Ovary (tissue), 10 donors: ENCODE measurements at places on chromosomes 5 and 9. TPM values are rescaled to one million over a fixed set of nuclear protein-coding genes. Genes with fewer than 3 reads are reported as not detected.
A peak's percentile ranks its signal among the peaks of the same experiment; 100 is the strongest.

NUTM2G gene
- not detected for total RNA-seq

TMEM141 gene
- 58.0 TPM for total RNA-seq

DNA sequence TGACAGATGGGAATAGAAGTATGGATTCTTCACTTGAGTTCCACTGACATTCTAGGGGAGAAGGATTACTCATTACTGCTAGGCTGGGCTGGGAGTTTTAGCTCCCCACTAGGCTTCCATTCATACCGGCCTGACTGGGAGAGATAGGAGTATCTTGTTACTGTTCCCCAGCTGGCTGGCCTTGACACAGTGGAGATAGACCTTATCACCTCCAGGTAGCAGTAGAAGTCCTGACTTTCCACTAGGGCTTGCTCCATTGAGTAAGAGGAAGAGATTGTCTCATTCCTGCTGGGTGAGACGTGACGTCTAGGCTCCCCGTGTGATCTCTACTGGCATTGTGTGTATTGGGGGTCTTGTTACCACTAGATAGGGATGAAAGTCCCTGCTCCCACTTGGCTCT lies 156.4 kb downstream of the CACNA1B start:
- no peaks in the 10 kb centered on the region for H3K27me3 ChIP-seq
- no peak overlapping the region for H3K27ac ChIP-seq
- no peak for DNase-seq
- no peak overlapping the region for H3K4me3 ChIP-seq
- H3K36me3 ChIP-seq = no peaks in the 10 kb centered on the region

C5 gene
- 4.6 TPM for total RNA-seq

SHISAL2B gene
- not detected for total RNA-seq

SPATA31D4 gene
- total RNA-seq = not detected

- peak; percentile 31 for DNase-seq
- peaks cover 7% of the 10 kb centered on the region for H3K4me1 ChIP-seq
- H3K4me3 ChIP-seq = no peak overlapping the region
- no peaks in the 10 kb centered on the region for H3K27me3 ChIP-seq
- H3K36me3 ChIP-seq = no peaks in the 10 kb centered on the region
Observed at GRCh38 chr5:139690064-139690802, 42.1 kb downstream of the CXXC5 start.

DNA sequence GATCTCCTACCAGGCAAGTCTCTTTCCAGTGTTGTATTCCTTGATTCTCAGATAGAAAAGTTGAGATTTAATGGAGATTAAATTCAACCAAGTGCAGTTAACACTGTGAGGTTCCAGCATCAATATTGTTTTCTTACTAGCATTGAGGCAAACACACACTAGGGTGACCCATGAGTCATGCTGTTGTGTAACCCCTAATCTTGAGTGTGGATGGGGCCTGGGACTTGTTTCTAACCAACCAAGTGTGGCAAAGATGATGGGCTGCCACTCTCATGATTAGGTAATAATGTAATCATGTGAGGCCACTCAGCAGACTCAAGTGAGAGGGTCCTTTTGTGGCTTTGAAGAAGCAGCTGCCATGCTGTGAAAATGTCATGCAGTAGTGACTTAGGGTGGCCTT lies 394.2 kb downstream of the IRX2 start:
- no peak overlapping the region for H3K27ac ChIP-seq
- DNase-seq = no peak

- no peak overlapping the region for H3K4me3 ChIP-seq
- H3K27ac ChIP-seq = no peak overlapping the region
- DNase-seq = no peak
- H3K27me3 ChIP-seq = no peaks in the 10 kb centered on the region
- H3K4me1 ChIP-seq = no peaks in the 10 kb centered on the region
- H3K36me3 ChIP-seq = no peaks in the 10 kb centered on the region
Observed at GRCh38 chr9:19485193-19485592, 76.4 kb downstream of the ACER2 start.

ADAMTS16 gene
- total RNA-seq = 8.1 TPM

GRCh38 chr5:147759441-147759840 lies 23.1 kb downstream of the JAKMIP2 start:
- H3K4me3 ChIP-seq = no peak overlapping the region
- no peaks in the 10 kb centered on the region for H3K36me3 ChIP-seq
- no peak overlapping the region for H3K27ac ChIP-seq
- DNase-seq = no peak
- no peaks in the 10 kb centered on the region for H3K4me1 ChIP-seq

- no peaks in the 10 kb centered on the region for H3K36me3 ChIP-seq
- DNase-seq = no peak
- H3K27ac ChIP-seq = no peak overlapping the region
- no peak overlapping the region for H3K4me3 ChIP-seq
- H3K4me1 ChIP-seq = no peaks in the 10 kb centered on the region
Observed at GRCh38 chr5:173279166-173279565, 44.2 kb upstream of the NKX2-5 start.

- H3K4me1 ChIP-seq = no peaks in the 10 kb centered on the region
- no peaks in the 10 kb centered on the region for H3K36me3 ChIP-seq
- H3K27me3 ChIP-seq = no peaks in the 10 kb centered on the region
- no peak for DNase-seq
- H3K27ac ChIP-seq = no peak overlapping the region
- H3K4me3 ChIP-seq = no peak overlapping the region
Observed at GRCh38 chr5:112183103-112183711, 235.9 kb downstream of the EPB41L4A start.

DNA sequence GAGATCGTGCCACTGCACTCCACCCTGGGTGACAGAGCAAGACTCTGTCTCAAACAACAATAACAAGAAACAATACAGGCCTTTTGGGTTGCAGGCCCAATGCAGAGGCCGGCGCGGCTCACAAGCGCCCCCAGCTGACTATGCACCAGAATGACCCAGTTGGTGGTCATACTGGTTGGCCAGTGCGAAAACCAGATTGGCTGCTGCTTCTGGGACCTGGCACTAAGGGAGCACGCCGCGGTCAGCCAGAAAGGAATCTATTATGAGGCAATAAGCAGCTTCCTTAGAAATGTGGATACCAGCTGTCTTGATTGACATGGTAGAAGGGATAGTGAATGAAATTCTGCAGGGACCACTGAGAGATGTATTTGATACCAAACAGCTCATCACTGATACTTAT lies 35.0 kb downstream of the RANBP17 start:
- no peaks in the 10 kb centered on the region for H3K4me1 ChIP-seq
- H3K4me3 ChIP-seq = no peak overlapping the region
- DNase-seq = no peak
- H3K36me3 ChIP-seq = no peaks in the 10 kb centered on the region
- no peak overlapping the region for H3K27ac ChIP-seq

TRAF1 gene
- 4.7 TPM for total RNA-seq

DNA sequence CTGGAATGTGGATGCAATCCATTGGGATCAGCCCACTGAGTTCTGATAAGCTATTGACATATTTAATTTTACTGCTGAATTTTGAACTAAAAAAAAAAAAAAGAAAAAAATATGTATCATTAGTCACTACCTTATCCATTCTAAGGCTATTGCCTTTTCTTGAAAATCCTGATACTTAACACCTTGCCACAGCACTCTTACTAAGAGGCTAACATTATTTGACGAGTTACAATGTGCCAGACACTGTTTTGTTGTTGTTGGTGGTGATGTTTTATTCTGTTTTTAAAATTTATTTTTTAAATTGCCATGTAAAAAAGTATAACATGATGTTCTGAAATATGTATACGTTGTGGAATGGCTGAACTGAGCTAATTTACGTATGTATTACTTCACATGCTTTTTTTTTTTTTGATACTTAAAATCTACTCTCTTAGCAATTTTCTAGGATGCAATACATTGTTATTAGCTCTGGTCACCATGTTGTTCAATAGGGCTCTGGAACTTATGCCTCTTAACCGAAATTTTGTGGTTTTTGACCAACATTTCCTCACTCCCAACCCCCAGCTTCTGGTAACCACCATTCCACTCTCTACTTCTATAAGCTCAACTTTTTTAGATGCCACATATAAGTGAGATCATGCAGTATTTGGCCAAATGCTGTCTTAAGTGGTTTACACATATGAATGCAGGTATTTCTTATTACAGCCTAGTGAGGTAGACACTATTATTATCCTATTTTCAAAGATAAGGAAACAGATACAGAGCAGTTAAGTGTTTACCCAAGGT lies 134.8 kb upstream of the PCA3 start:
- H3K27me3 ChIP-seq = no peaks in the 10 kb centered on the region
- no peak overlapping the region for H3K27ac ChIP-seq
- H3K36me3 ChIP-seq = no peaks in the 10 kb centered on the region
- no peaks in the 10 kb centered on the region for H3K4me1 ChIP-seq

GFRA3 gene
- 0.84 TPM for total RNA-seq

DNA sequence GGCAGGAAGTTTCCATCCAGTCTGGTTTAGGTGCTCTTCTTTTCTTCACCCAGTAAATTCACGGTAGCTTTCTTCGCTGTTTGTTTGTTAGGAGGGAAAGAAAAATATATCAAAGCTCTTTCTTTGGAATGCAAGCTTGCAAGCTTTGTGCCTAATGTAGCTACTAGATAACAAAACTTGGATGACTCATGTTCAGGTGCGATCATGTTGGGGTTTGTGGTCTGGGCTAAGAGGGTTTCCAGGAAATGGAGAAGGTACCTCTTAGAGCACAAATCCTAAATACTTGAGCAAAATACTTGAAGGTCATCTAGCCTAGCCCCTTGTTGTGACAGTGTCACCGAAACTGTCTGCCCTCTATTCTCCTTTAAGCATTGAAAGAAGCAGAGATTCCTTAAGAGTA lies 17.7 kb downstream of the SRP19 start:
- no peaks in the 10 kb centered on the region for H3K4me1 ChIP-seq
- H3K27ac ChIP-seq = no peak overlapping the region
- no peaks in the 10 kb centered on the region for H3K27me3 ChIP-seq
- no peak overlapping the region for H3K4me3 ChIP-seq
- DNase-seq = no peak
- H3K36me3 ChIP-seq = no peaks in the 10 kb centered on the region

PCDHA5 gene
- 0.54 TPM for total RNA-seq

EIF4E1B gene
- not detected for total RNA-seq

DNA sequence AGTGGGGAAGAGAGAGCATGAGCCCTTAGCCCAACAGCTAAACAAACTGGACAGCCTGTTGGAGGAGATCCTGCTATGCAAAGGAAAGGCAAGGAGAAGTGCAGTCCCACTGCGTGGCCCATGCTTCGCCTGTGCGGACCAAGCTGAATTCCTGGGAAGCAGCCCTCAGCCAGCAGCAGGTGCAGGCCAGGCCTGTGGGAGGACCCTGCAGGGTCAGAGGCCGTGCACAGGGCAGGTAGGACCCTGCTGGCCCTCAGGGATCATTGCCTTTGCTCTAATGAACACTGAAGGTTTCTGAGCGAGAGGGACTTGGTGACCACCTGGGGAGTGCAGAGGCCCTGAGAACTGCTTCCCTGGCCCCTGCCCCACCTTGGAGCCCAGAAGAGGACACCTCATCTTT lies 6.0 kb upstream of the SLC6A19 start:
- no peak for DNase-seq
- H3K36me3 ChIP-seq = no peaks in the 10 kb centered on the region

GRCh38 chr9:35322075-35322885 lies 160.5 kb downstream of the UNC13B start:
- H3K27ac ChIP-seq = no peak overlapping the region
- DNase-seq = no peak
- H3K4me3 ChIP-seq = no peak overlapping the region
- H3K4me1 ChIP-seq = no peaks in the 10 kb centered on the region
- H3K36me3 ChIP-seq = no peaks in the 10 kb centered on the region

DNA sequence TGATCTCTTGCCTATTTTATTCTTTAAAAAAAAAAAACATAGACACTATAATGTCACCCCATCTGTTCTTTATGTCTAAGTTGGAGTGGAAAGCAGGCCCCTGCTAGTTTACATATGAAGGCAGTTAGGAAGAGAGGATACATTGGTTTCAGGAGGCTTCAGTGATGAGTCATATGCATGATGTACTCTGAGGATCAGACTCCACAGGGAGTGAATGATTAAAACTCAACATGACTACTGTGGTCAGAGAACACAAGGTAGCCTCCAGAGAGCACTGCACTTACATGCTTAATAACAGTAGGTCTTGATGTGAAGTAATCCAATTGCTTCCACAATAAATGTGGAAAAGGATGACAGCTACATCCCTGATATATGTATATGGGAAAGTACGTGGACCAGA lies 22.7 kb upstream of the FSTL4 start:
- H3K27ac ChIP-seq = no peak overlapping the region
- no peak for DNase-seq
- no peaks in the 10 kb centered on the region for H3K4me1 ChIP-seq

SPINK13 gene
- total RNA-seq = 2.2 TPM

TEX48 gene
- not detected for total RNA-seq

DNA sequence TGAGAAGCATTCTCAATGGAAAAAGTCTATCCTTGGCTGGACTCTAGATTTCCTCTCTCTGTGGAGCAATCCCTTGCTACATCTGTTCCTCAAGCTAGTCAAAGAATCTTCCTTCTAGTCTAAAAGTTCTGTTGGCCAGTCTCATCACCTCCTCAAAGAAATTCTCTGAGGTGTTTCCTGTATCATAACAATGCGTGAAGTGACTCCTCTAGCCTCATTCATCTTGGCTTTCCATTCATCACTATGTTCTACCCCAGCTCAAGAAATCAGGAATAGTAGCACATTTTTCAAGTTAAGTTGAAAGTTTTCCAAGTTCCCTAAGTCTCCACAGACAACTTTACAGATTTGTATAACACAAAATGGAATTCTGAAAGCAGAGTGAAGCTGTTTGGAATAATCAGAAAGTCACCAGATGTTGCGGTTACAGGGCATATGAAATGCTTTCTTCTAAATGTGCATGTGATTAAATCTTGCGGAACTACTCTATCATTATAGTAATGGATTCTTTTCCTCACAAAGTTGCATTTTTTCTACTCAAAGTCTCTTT lies 176.6 kb upstream of the FREM1 start:
- no peaks in the 10 kb centered on the region for H3K27me3 ChIP-seq
- DNase-seq = no peak
- H3K4me1 ChIP-seq = no peaks in the 10 kb centered on the region
- no peak overlapping the region for H3K4me3 ChIP-seq
- no peaks in the 10 kb centered on the region for H3K36me3 ChIP-seq

LEAP2 gene
- 1.0 TPM for total RNA-seq
